ENCODE measurements at places on chromosomes 12 and 14.

GRCh38 chr14:73842201-73842600 is 9.4 kb upstream of the PTGR2 start:
- H3K36me3 ChIP-seq = no peaks in the 10 kb centered on the region
- H3K4me3 ChIP-seq = no peak overlapping the region
- H3K27me3 ChIP-seq = no peaks in the 10 kb centered on the region
- no peak for DNase-seq
- no peaks in the 10 kb centered on the region for H3K4me1 ChIP-seq

- H3K27me3 ChIP-seq = no peaks in the 10 kb centered on the region
- no peak for DNase-seq
- no peak overlapping the region for H3K4me3 ChIP-seq
- no peak overlapping the region for H3K27ac ChIP-seq
- H3K36me3 ChIP-seq = peaks cover 11% of the 10 kb centered on the region
- H3K4me1 ChIP-seq = no peaks in the 10 kb centered on the region
Observed at GRCh38 chr12:43029971-43030370, 440.4 kb upstream of the PRICKLE1 start.

DNA sequence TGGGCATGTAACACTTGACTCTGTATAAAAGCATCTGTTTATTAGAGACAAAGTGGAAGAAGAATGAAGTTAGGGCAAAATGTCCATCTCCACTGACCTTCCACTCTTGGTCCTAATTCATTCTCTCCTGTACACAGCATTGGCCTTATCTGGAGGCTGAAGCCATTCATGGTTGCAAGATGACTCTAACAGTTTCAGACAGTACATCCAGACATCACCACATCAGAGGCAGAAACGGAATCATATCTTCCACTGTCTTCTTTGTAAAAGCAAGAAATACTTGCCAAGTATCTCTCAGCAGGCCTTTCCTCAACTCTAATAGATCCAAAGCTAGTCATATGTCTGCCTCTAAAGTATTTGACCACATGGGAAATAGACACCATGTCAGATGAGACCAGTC is 41.1 kb downstream of the PTHLH start:
- H3K4me1 ChIP-seq = no peaks in the 10 kb centered on the region
- peaks cover 9% of the 10 kb centered on the region for H3K27me3 ChIP-seq
- no peak overlapping the region for H3K4me3 ChIP-seq
- DNase-seq = no peak

- H3K27ac ChIP-seq = no peak overlapping the region
- H3K36me3 ChIP-seq = no peaks in the 10 kb centered on the region
Observed at GRCh38 chr12:71556875-71557274, 106.8 kb downstream of the ZFC3H1 start.
